ENCODE measurements at places on chromosomes 7 and 10.

DNA sequence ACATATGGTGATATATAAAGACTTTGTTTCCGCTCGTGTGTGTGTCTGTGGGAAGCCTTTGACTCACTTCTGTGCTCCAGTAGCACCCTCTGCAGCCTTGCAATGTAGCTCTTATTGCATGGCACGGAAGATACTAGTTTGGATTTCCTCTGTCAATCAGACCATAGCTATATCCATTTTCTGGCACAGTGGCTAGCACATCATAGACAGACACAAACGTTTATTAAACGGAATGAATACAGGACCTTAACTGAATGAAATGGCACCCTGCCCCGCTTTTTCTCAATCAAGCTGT is 124.0 kb upstream of the PTPN20 start:
- DNase-seq = no peak

DNA sequence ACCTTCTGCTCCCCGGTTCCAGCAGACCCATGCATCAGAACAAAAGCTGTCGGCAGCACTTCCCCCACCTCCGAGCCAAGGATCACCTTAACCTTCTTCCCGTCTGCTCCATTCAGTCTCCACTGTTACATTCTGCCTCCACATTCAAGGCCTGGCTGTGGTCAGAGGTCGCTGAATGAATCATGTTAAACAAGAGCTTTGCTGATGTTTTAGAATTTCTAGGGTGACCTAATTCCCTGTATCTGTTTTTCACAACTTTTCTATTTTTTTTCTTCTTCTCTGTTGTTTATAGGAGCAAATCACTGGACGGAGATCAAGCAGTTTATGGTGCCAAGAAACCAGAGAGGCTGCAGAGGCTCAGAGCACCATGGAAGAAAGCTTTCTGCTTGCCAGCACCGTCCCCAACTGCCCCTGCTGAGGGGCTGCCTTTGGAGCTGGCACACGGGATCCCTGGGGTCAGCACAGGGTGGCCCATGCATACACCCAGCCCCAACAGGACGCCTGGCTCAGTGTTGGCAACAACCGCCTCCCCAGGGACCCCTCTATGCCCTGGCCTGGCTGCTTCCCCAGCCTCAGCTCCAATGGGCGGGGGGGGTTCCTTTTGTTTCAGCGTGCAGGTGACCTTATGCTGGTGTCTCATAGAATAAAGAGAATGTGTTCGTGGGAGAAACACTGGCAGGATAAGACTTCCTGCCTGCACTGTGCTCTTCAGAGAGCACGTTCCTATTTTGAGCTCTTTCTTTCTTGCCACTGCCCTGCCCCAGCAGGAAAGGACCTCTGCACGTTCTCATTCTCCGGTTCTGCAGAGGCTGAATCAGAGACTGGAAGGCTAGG is 182.7 kb upstream of the LYZL2 start:
- no peak for DNase-seq

DNA sequence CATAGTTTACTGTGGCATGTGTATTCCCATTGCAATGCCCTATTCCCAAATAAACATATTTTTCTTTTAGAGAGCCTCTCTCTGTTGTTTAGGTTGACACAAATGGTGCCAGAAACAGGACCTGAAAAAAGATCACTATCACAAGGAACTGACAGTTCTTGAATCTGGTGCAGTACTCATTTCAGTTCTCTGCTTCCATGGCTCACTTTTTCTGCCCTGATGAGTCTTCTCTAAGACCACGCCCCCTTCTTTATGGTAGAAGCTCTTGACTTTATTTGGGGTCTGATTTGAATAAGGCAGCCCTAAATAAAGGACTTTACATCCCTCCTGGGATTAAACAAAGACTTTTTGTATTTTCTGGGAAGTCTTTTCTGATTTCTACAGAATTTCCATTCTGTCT is 3.5 kb upstream of the CCDC126 start:
- no peak for DNase-seq

DNA sequence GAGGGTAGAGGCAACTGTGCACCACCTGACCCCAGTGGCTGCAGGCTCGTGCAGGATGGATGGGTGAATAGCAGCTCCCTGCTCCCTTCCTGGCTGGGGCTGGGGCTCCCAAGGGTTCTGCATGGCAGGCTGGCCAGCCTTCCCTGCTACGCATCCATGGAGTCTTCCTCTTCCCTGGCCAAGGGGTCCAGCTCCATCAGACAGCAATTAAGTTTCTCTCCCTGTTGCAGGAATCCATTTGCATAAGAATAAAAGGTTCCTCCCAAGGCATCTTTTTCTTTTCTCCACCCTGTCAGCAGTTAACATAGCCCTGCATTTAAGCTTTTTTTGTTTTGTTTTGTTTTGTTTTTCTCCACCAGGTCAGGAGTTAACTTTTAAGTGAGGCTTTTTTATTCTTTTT is 10.0 kb upstream of the CPA2 start:
- no peak for DNase-seq

GRCh38 chr7:80435521-80435920 is 76.3 kb downstream of the GNAT3 start:
- no peak for DNase-seq

DNA sequence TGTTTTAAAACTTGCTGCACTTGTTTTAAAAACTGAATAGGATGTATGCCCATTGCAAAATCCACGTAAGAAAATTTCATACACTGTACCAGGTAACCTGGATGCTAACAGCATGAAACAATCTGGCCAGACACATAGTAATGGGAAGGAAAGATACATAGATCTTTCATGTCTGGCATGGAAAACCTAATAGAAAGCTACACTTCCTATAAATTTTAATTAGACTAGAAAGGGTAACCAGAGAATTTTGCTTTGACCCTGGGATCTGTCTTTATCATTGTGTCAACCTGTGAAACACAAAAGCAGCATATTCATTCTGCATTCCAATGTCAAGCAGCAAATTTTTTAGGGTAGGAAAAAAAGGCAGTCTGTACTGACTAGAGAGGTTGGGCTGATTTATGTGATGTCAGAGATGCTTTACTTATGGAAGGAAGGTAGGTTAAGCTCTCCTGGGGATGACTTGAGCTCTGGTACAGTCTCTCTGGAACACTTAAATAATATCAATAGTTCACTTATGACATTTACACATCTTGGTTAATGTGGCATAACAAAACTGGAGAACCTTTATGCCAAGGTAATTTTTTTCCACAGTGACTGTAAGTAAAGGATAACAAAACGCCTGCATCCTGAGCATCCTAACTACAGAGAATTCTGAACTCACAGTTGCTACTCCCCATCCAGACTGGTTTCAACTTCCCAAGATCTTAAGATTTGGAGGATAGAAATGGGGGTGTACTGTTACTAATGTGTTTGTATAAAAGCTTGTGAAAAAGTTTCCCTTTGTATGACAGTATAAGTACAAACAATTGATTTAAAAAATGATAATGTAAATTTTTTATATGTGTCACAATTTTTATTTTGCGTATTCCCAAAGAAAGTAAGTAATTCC is 44.7 kb downstream of the DOCK4 start:
- DNase-seq = no peak

GRCh38 chr7:74479961-74480829 is 26.5 kb downstream of the GTF2IRD1 start:
- DNase-seq = no peak

GRCh38 chr10:1179346-1180070 is 123.3 kb downstream of the WDR37 start:
- DNase-seq = no peak

- no peak for DNase-seq
Observed at GRCh38 chr7:42292991-42293521, 56.0 kb upstream of the GLI3 start.

DNA sequence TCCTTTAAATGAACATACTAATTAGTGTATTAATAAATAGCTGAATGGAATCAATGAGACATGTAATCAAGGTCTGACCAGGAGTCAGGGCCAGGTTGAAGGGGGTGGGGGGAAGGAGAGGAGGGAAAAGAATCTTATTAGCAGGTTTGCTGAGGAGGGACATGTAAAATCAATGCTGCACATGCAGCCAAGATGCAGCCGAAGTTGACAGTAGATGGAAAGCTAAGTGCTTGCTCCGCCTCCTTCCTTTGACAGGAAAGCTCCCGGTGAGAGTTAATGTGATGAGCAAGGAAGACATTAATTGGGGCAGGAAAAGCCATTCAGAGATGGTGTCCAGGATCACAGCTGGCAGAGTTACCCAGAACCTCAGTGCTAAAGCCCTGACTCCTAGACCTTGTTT is 24.4 kb downstream of the PLXNA4 start:
- no peak for DNase-seq

GRCh38 chr10:129402459-129402858 is 64.6 kb upstream of the MGMT start:
- DNase-seq = no peak

DNA sequence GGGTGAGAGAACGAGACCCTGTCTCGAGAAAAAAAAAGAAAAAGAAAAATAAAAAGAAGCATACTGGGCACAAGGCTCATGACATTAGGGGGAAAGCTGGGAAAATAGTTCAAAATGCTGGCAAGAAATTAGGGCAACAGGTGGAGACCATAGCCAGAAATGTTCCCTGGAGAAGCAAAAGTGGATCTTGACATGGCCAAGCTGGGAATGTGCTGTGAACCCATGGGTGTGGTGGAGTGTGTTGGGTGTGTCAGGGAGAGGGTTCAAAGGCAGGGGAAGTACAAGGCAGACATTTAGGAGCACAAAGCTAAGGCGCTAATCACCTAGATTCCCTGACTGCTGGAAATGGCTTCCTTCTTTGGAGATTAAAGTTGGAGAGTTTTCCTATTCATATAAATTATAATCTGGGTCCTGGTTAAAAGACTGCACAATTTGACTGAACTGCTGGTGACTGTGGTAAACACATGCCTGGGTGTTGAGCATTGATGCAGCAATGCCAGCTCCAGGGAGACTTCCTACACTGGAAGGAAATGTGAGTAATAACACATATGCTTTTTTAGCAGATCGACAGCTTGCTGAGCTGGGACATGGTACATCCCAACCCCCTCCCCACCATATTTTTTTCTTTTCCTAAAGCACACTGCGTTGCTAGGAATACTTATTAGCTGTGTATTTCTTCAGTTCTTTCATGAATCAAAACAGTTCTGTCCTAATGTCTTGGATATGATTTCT is 70.1 kb upstream of the ARHGAP21 start:
- no peak for DNase-seq

- DNase-seq = no peak
Observed at GRCh38 chr10:5484205-5484604, 15.2 kb downstream of the CALML5 start.

DNA sequence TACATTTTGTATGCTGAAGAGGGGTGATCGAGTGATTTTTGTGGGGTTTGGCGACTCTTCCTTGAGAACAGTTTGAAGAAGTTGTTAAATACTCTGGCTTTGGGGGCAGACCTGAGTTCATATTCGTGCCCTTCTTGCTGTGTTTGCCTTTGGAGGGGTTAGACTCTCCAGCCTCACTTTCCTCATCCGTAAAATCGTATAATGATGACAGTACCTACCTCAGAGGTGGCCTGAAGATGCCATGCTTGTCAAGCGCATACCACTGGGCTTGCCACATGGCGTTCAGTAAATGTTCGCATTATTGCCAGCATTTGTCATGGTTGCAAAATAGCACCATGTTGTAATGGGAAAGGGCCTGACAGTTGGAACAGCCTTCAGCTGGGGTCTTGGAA is 1.3 kb downstream of the STK17A start:
- DNase-seq = no peak

DNA sequence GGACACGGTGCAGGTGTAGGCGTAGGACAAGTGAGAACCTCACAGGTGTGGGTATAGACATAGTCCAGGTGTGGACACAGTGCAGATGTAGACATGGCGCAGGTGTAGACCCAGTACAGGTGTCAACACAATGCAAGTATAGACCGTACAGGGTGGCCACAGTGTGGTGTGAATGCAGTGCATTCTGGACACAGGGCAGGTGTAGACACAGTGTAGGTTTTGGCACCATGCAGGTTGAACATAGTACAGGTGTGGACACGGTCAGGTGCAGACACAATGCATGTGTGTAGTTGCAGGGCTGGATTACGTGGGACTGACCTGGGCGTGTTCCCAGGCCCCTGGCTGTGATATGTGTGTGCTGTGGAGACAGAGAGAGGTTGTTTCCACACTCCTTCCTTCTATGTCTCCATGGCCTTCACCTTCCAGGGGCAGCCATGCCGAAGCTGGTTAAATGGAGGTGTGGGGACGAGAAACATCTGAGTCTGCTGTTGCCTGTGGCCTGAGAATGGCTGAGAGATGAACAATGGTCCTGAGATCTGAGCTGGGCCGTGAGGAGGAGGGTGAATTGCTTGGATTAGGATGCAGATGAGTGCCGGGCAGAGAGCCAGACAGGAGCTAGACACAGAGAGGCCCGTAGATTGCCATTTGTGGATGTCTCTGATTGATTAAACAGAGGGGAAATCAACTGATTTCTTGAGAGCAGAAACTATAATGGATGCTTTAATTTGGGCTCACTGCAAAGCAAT is 343.9 kb upstream of the SHH start:
- no peak for DNase-seq

- DNase-seq = no peak
Observed at GRCh38 chr7:51000956-51001355, 218.3 kb upstream of the GRB10 start.

DNA sequence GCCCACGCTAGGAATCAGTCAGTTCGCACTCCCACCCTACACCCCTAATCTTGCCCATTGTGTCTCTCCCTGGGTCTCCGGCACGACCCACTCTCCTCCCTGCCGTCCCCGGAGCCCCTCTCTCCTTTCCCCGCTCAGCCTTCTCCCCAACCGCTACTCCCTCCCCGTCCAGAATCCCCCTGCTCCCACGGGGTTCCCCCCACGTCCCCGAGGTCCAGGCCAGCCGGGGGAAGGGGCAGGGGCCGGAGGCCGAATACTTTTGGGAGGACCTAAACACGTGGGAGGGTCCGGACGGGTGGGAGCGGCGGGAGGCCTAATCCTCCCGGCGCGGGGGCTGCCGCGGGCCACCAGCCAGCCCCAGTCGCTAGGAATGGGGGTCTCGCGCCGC is 560 bp downstream of the RARRES2 start:
- no peak for DNase-seq

GRCh38 chr10:100623521-100624230 is 87.9 kb downstream of the HIF1AN start:
- DNase-seq = no peak

DNA sequence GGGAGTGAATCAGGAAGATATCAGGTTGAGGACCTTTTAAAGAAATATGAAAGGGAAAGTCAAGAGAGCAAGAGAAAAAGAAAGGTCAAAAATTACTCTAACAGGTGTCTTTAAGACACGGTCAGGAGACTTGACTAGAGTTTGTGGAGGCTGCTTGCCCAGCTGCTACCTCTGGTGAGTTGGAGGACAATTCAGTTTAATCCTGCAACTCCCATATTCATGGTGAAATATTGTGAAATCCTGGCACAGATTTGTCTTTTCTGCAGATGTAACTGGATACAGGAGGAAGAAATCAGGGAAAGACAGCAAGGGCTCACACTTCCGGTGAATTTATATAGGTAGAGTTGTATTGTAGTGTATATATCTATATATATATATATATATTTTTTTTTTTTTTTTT is 93.5 kb downstream of the AKAP9 start:
- DNase-seq = no peak

GRCh38 chr7:30511973-30512662 is 7.5 kb upstream of the GGCT start:
- no peak for DNase-seq

GRCh38 chr10:74963549-74963948 is 137.1 kb downstream of the KAT6B start:
- no peak for DNase-seq
